ENCODE measurements at places on chromosomes 1 and 21. TPM values are rescaled to one million over a fixed set of nuclear protein-coding genes. Genes with fewer than 3 reads are reported as not detected.
A peak's percentile ranks its signal among the peaks of the same experiment; 100 is the strongest.

- DNase-seq = no peak
These were observed 3.8 kb downstream of the DVL1 start for GRCh38 chr1:1345384-1345783.

DNA sequence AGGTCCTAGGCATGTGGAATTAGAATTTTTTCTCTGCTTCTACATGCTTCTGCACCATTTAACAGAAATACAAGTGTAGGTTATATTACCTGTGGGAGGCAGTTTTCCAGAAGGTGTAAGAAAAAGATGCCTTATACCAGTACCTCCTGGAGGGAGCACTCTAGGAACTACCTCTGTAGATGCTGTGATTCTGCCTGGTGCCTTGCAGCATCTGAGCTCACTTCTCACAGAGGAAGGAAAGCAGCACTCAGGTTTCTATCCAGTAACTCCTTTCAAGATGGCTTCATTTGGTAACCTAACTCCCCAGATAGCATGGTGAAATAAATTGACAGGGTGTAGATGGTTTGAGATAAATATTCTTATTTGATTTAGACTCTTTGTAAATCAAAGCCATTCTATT, 50.3 kb downstream of the GIPC2 start:
- no peak for DNase-seq

- DNase-seq = no peak
These were observed 14.5 kb downstream of the PDZK1IP1 start for GRCh38 chr1:47175227-47175934.

DNA sequence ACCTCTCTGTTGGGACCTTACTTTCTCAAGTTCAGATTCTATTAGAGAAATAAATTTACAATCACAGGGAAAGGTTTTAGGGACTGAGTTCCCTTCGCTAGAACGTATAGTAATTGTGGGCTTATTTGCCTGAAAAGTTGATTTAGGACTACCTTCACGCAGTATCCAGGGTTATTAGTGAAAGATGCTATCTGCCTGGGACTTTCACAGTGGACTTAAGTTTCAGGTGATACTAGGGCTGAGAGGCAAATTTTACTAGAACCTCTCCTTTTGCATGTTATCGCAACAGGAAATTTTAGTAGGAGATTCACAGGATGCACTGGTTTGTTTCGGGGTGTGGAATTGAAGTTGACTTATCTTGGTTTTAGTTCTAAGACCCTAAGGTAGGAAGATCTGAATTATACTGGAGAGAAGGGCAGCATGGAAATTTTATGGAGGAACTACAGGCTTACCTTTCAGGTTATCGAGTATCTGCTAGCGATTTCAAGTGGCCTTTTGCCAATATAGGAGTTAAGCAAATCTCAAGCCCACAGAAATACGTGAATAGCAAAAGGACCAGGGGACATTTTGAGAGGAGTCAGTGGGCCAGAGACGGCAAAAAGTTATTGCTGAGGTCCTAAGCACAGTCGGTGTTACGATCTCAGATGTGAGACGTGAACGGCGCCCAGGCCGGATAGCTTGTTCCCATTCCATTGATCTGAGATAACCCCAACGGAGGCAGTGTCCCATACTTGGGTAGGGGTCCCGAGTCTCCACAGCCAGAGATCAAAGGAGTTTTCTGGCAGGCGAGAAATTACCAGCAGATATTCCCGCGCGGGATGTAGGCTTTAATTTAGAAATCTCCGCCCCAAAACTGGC, 723 bp upstream of the GNAI3 start:
- DNase-seq = peak; percentile 33

DNA sequence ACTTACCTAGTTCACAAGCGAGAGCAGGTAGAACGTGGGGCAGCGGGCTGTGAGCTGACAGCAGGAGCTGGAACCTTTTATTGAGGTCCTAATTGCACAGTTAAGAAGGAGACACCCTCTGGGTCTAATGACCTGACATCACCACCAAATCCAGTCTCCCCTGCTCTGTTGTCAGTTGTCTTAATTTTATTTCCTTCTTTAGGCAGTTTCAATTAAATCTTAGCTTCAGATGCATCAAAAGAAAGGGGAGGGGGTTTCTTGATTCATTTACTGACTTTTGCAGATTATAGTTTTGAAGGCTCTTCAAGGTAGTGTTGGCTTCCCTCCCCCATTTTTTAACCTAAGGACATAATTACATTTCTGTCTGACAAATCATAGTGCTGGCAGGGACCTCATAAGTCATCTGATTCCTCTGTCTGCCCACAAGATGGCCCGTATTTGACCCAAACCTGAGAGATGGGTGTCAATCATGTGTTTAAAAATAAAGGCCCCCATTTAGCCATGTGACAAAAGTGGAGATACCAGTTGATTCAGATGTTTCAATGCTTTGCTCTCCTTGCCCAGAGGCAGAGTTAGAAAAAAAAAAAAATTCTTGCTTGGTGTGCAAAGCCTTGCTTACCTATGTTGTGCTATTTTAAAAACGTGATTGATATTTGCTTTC, at the start of gene TCHHL1:
TSS of gene TCHHL1 (minus strand) at position 51 of the 661 bp plus-strand sequence. CDS start 921 bp downstream, outside the sequence.
- no peak for DNase-seq

DNA sequence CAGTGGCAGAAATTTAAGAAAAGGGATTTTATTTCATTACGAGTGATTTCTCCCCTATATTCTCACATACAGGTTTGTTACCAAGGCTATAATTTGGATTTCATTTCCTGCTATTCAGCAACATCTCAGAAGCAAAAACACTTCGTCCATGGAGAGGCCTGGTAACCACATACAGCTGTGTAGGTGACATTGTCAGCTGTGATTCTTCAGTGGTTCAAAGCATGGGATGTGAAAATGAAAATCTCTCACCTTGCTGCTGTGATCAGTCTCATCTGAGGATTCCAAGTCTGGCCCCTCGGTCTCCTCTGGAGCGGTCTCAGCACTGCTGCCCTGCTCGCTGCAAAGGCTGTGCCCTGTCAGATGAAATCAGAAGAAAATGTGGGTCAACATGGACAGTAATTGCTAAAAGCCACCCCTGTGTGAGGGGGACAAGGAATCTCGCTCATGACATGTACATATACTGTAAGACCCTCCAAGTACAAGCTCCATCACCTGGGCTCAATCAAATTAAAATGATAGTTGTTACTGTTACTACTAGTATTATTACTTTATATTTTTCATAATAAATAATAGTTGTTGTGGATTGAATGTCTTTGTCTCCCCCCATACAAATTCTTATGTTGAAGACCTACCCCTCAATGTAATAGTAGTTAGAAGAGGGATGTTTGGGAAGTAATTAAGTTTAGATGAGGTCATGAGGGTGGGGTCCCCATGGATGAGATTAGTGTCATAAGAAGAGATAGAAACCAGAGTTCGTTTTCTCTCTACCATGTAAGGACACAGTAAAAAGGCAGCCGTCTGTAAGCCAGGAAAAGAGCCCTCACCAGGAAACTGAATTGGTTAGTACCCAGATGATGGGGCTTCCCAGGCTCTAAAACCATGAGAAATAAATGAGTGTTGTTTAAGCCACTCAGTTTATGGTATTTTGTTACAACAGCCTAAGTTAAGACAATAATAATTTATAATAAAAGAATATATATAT, 126.7 kb upstream of the KRTAP19-8 start:
- no peak for DNase-seq

- no peak for DNase-seq
These were observed 43.8 kb downstream of the HHAT start for GRCh38 chr1:210372491-210372890.

DNA sequence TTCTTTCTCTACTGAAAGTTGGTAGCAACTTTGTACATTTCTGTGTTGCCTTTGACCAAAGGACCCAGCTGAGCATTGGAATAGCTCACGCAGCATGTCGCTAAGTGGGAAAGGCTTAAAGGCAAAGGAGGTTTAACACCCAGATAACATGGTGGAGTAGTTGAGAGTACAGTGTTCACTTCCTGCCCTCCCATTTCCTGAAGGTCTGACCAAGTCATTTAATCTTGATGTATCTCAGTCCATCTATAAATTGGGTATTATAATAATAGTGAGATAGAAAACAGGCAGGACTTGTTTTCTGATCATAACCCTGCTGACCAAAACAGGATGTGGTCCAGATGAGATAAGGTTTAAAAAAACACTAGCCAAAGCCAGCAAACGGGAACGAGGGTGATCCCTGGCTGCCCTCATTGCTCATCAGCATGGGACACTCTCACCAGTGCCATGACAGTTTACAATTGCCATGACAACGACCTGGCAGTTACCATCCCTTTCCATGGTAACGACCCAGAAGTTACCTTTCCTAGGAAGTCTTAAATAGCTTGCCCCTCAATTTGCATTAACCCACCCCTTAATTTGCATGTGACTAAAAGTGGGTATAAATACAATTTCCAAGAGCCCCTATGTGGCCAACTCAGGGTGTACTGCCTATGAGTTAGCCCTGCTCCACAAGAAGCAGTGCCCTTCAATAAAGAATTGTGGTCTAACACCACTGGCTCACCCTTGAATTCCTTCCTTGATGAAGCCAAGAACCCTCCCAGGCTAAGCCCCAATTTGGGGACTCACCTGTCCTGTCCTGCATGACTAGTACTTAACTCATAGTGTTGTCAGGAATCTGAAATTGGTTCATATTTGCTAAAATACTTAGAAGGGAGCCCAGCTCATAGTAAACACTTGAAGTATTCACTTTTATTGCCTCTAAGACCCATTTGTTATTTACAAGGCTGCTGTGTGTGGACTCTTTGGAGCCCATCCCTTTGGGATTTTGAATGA, 28.4 kb upstream of the FHAD1 start:
- peak; percentile 6 for DNase-seq

DNA sequence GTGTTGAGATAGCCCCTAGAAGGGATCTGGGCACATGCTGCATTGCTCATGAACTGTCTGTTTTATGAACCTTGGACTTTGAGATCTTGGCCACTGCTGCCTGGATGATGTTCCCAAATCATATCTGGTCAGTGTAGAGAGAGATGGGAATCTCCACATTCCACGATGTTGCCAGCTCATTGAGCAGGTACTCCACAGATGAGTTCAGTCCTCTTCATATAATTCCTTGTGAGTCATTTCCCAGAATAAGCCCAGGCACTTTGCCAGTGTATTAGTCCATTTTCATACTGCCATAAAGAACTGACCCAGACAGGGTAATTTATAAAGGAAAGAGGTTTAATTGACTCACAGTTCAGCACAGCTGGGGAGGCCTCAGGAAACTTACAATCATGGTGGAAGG, 254.0 kb upstream of the RUNX1 start:
- no peak for DNase-seq

GRCh38 chr21:37220433-37220980, 46.6 kb downstream of the VPS26C start:
- DNase-seq = no peak

DNA sequence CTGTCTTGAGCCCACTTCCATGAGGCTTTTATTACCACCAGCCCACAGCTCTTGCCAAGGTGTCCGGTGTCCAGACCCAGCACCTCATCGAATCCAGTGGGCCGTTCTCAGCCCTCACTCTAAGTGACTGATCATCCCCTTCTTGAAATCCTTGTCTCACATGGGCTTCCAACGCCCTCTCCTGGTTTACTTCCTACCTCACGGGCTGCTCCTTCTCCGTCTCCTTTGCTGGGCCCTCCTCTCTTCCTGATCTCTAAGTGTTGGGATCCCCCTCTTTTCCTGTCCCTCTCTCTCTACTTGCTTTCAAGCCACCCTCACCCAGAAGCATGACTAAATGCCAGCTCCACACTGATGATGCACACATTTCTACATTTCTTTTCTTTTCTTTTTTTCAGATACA, 9.0 kb upstream of the RHBG start:
- no peak for DNase-seq

DNA sequence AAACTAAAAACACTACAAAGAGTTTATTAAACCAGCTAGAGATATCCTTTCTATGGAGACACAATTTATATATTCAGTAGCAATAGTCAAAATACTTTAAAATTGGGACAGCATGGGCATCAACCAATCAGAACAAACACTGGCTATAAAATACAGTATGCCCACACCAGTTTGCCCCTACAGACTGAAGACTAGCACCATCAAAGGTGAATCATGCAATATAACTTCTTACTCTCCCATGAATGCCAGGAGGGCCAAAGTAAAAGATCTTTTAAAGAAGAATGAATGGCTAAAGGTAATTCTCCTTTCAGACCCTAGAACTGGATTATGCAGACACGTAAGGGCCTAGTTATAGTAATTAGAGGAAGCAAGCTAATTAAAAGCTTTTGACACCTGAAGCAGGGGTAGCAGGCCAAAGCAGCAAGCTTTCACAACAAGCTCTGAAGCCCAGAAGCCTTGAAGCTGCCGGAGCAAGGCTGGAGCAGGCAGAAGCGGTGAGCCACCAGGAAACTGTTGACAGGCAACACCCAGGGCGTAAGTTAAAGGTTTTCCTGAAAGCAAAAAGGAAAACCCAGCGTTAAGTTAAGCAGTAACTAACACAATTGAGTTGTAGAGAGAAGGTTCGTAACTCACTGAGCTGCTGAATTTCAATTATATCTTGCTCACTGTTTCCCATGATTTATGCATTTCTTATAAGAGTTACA, 99.3 kb downstream of the CDC42BPA start:
- no peak for DNase-seq

DNA sequence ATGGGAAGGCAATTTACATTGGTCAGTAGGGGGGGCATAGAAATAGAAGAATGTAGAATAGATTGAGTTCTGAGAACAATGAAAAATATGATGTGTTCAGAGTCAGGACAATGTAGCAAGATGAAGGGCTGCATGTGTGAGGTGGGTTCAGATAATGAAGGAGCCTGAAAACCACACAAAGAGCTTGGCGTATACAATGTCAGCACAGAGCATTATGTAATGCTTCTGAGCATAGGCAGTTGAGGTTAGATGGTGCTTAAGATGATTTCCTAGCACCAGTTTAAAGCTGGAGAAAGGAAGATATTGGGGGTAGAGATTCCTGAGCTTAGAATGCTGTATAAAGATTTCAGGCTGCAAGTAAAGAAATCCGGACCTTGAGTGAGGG, 202.0 kb upstream of the SNX7 start:
- no peak for DNase-seq

DNA sequence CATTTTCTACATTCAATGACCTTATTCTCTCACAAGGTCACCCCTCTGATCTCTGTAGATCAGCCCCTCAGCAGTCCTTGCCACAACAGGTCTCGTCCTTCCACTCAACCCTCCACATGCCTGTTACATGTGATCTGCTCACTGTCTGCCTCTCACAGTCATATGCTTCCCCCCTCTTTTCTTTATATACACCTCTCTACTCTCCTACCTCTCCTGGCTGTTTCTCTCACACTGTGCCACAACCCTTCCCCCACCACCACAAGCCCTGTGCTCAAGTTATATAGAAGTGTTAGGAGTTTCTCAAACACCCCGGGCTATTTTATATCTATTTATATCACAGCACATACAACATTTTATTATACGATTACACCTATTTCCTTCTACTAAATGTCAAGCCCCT, 12.6 kb downstream of the B3GALNT2 start:
- no peak for DNase-seq

GRCh38 chr1:115764541-115764940, 4.0 kb downstream of the CASQ2 start:
- DNase-seq = no peak

GRCh38 chr1:78437941-78438340, 52.8 kb upstream of the PTGFR start:
- no peak for DNase-seq

CRYAA gene
- not detected for total RNA-seq

TNNT2 gene
- total RNA-seq = 4.3 TPM

TTC39A gene
- total RNA-seq = 12.4 TPM

FAM78B gene
- total RNA-seq = 4.9 TPM

Measured in psoas muscle (tissue), 8 donors.